Mucosa of descending colon (tissue), 3 donors: ENCODE measurements at places on chromosomes 2 and 18. TPM values are rescaled to one million over a fixed set of nuclear protein-coding genes. Genes with fewer than 3 reads are reported as not detected.

GRCh38 chr2:30686669-30687068 lies 120.6 kb downstream of the CAPN13 start:
- DNase-seq: no peak

GRCh38 chr2:231037202-231037730 lies at the start of gene C2orf72:
TSS of gene C2orf72 (plus strand) at chr2:231037523. CDS start at chr2:231037566, 43 bp downstream.
- DNase-seq: peak; percentile 63

DNA sequence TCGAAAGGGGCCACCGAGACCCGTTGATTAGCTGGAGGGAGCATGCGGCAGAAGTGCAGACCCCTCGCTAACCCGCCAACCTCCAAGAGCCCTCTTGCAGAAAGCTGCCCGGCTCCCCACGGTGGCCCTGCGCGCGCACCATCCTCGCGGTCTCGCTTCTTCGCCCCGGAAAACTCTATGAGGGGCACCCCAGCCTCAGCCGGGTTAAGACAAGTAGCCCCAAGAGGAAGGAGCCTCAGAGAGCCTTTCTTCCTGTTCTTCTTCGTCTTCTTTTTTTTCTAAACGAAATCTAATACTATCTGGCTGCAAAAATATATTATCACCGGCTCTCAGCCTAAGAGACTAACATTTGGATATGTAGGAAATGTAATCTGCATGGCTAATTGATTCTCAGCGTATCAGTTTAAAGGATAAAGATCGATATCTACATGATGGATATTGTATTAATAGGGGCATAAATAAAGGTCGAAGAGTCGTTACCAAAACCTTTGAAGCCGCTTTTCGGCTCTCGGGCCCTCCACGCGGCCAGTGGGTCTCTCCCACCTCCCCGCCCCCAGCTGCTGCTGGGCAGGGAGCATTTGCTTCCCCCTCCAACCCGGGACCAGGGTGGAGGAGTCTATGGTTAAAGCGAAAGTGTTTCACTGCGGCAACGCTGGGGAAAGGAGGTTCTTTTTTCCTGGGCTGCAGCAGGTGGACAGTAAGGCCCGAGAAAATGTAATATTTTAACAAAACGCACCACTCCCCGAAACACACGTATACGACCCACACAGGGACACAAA lies 6.1 kb upstream of the PAX3 start:
- DNase-seq: peak; percentile 28

DNA sequence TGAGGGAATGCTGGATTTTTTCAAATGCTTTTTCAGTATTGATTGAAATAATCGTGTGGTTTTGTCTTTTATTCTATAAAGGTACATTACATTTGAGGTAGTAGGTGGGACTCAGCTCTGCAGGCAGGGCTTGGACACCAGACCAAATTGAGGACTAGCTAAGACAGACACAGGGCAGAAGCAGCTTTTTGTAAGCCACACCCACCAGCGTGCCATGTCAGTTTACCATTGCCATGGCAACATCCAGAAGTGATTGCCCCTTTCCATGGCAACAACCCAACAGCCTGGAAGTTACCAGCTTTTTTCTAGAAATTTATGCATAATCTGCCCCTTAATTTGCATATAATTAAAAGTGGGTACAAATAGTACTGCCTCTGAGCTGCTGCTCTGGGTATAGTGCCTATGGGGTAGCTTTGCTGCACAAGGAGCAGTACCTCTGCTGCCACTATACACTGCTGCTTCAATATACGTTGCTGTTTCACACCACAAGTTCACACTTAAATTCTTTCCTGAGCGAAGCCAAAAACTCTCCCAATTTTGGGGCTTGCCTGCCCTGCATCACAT lies 23.6 kb upstream of the VWA3B start:
- no peak for DNase-seq

The LGALSL gene
- total RNA-seq: 30.7 TPM

DNA sequence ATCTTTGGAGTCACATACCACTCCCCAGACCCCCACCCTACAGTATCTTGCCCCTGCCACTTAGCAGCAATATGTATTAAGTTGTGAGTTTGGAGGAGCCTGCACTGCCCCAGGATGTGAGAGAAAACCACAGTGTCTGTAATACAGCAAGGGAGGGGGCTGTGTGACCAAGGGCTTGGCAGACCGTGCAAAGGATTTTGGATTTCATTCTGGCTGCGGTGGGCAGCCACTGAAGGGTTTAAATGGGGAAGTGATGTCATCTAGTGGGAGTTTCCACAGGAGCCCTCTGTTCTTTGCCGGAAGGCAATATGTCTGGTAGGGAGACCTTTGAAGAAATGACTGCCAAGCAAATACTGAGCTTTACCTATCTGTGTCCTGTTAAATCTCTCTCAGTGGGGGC lies 202.4 kb downstream of the FHOD3 start:
- no peak for DNase-seq

DNA sequence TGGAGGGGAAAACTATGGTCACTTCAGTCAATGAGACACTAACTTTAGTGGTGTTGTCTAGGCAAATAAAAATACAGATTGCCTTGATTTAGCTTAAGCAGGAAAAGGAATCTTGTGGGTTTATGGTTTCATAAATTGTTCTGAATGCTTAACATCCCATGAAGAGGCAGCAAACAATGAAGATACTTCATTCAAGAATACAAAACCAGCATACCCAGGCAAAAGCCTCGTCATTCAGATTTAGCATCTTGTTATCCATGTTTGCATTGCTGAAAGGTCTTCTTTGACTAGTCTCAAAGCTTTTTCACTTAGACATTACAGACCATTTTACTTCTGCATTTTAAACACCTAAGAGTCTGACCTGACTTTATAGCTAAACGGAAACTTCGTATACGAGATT lies 272.7 kb upstream of the FSHR start:
- no peak for DNase-seq

The BCL2L11 gene
- total RNA-seq: 43.7 TPM

- DNase-seq: no peak
These were observed 145.9 kb upstream of the KLHL14 start for GRCh38 chr18:32918692-32919250.

The NGEF gene
- total RNA-seq: 38.0 TPM

GRCh38 chr2:234364661-234365060 lies 132.2 kb downstream of the ARL4C start:
- no peak for DNase-seq

- DNase-seq: no peak
These were observed 1.1 kb upstream of the FN1 start for GRCh38 chr2:215436705-215437565.

- peak; percentile 59 for DNase-seq
These were observed 145.9 kb downstream of the ZNF516 start for GRCh38 chr18:76349067-76349715.

GRCh38 chr2:157919181-157919580 lies 43.1 kb upstream of the ACVR1 start:
- DNase-seq: no peak

DNA sequence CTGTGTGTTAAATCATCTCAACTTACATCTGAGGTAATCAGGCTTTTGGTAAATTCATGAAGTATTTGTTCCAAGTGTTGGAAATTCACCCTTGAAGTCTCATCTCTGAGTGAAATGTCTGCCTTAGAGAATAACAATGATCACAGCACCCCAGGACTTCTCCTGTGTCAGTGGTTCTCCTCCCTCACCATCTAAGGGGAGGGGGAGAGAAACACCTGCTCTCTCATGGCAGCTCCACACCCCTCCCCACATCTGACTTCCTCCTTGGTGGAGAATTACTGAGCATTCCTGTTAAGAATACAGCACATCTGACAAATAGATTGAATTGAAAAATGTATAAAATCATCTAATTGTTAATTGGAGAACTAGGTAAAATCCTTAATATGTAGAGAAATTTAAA lies 532.1 kb downstream of the RNF144A start:
- no peak for DNase-seq

DNA sequence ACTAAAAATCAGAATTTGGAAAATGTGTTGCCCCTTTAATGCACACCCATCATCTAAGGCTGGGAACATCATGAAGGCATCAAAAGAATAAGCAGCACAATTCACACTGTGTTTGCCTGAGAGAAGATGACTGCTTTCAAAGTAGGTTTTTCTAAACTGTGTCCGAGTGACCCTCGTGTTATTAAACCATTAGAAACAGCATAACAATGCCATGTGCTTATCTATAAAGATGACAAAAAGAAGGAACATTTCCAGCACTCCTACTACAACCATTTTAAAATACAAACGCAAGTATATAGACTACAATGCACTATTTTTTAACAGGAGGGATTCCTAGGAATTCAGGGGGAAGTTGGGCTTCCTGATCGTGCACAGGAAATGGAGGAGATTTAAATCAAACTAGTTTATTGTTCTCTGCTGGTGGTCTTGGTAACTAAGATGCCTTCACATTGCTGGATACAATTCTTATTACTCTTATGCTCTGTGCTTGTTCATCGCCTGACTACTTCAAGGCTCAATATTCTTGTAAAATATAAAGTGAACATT lies 305.9 kb upstream of the CCDC68 start:
- no peak for DNase-seq

GRCh38 chr2:16750175-16750924 lies 84.7 kb upstream of the CYRIA start:
- DNase-seq: no peak

GRCh38 chr2:127128445-127128904 lies 21.5 kb upstream of the BIN1 start:
- peak; percentile 77 for DNase-seq

DNA sequence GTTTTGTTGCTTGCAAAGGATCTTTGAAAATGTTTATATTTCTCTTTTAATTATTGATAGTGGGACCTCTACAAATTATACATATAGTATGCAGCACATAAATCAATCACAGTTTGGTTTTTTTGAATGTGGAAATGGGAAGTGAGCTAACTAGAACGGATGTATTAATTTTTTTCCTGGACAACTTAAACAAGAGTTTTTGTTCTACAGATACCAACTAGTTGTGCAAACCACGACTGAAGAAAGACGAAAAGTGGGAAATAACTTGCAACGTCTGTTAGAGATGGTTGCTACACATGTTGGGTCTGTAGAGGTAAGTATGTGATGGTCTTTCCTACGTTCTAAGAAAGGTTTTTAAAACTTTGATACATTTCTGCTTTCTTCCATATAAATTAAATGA lies 39.2 kb downstream of the NDC80 start:
- no peak for DNase-seq

DNA sequence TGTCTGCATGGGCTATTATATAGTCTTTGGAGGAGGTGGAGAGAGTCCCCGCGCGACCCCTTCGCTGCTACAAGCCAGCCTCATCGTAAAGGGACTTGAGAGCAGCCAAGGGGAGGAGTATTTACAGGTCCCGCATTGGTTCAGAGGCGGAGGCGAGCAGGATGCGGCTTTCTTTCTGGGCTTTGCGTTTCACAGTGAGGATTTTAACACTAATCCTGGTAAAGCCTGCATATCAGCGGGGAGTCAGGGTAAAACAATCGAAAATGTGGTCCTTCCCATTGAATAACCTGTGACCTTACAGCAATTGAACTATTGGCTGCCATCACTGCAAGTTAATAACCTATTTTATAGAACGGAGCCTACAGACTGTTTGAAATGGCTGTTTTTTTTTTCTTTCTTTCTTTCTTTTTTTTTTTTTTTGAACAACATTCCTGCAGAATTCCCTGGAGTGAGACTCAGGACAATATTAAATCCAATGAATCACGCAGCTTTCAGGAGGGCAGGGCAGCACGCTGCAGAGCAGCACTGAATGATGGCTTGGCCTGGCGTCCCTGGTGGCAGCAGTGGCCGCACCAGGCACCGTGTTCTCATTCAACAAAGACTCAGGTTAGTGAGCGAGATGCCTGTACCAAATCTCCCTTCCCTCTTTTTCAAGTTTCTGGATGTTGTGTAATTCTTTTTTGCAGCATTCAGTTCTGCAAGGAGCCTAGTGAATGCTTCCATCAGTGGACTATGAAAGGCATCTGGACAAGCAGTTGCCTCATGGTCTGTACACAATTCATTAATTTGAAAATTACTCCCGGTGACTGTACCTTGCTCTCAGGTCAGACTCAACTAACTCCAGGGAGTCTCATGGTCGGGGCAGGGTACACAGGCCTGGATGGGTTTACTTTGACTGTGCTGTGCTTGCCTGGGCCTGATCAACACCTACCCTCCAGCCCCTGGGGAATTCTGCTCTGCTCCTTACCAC lies 19.8 kb downstream of the SMIM21 start:
- no peak for DNase-seq

DNA sequence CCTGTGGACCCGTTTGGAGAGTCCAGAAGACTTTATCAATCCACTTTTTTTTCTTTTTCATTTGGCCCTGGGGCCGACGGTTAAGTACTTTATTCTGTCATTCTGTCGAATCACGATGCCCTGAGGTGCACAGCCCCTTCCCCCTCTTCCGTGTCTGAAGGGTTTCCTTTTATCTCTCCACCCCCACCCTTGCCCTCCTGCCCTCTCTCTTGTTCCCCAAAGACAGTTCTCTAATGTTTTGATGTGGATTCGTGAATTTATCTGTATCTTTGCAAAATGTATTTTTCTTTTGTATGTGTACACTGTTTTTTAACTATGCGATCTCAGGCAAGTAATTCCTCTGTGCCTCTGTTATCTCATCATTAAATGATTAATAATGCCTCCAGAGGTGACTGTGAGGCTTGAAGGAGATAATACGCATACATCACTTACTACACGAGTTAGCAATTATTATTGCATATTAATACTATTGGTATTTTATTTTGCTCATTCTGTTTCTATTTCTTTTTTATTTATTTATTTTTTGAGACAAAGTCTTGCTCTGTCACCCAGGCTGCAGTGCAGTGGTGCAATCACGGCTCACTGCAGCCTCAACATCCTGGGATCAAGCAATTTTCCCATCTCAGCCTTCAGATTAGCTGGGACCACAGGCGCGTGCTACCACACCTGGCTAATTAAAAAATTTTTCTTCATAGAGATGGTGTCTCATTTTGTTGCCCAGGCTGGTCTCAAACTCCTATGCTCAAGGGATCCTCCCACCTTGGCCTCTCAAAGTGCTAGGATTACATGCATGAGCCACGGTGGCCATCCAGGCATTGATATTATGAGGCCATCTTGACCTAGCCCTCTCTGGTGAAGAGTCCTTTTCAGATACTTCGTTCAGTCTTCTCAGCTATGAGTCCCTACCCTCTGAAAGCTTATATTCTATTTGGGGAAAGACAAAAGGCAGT lies 1.4 kb upstream of the CASP8 start:
- no peak for DNase-seq

The D2HGDH gene
- total RNA-seq: 63.0 TPM

DNA sequence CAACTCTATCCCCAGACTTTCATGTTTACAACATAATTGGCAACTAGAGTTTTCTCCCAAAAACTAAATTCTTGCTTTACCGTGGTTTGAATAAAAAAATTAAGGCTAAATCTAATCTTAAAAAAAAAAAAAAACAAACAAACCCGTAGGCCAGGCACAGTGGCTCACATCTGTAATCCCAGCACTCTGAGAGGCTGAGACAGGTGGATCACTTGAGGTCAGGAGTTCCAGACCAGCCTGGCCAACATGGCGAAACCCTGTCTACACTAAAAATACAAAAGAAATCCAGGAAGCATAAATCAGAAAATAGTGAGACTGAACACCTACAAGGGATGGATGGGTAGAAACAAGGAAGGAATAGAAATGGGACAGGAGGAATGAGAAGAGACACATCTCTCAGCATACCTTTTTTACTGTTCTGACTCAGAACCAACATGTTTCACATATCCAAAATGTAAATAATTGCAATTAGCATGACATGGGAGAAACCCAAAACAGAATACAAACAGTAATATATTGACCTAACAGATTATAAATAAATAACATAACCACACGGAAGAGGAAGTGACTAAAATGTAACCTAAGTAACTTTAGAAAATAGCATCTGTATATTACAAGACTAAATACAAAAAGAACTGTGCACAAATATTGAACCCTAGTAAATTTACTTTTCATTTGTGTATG lies 17.5 kb downstream of the MGAT4A start:
- no peak for DNase-seq

The NOL4 gene
- 1.7 TPM for total RNA-seq
